Stimulated activated CD4-positive, alpha-beta T cell treated with anti-CD3 and anti-CD28 coated beads, Interleukin-12 subunit alpha, Interleukin-12 subunit beta, amount 100 ng/mL, for 48 hours (primary cell): ENCODE measurements at places on chromosomes 1 and 21.

DNA sequence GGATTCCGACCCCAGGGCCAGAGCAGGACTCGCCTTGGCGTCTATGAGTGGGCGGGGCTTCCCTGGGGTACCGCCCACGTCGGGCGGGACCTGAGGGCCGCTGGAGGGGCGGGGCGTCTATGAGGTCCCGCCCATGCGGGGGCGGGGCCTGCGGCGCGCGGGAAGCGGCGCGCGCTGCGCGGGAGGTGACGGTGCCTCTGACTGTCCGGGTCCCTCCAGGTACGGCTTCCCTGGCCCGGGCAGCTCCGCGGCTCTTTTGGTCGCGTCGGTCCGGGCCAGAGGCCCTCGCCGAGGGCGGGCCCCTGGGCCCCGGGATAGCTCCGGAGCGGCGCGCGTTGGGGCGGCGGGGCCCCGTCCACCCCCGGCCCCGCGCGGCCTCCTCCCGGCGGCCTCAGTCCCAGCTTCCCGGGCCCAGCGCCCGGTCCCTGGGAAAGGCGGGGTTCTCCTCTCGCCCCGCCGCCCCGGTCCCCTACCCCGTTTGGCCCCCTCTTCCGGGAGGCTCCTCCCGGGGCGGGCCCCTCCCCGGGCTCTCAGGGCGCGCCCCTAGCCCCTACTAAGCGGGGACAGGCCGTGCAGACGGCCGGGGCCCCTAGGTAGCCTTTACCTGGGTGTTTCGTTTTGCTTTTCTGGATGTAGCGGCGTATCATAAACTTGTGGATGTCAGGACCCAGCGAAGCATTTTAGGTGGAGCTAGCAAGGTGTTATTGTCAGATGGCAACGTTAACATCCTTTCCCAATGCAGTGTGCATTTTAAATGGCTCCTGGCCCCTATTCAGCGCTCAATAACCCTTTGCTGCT is at the start of gene CHAF1B:
TSS of gene CHAF1B (plus strand) at position 160 of the 798 bp plus-strand sequence. CDS start 745 bp downstream, outside the sequence.
- DNase-seq = peak; percentile 77

GRCh38 chr1:16960560-16961296 is 19.7 kb downstream of the MFAP2 start:
- DNase-seq = peak; percentile 82

GRCh38 chr1:16605532-16606505 is 7.5 kb downstream of the NBPF1 start:
- DNase-seq = no peak

- no peak for DNase-seq
Measured at GRCh38 chr1:223695941-223696340, 16.4 kb upstream of the CAPN2 start.

GRCh38 chr1:34166625-34167361 is 1.8 kb upstream of the CSMD2 start:
- DNase-seq = no peak

DNA sequence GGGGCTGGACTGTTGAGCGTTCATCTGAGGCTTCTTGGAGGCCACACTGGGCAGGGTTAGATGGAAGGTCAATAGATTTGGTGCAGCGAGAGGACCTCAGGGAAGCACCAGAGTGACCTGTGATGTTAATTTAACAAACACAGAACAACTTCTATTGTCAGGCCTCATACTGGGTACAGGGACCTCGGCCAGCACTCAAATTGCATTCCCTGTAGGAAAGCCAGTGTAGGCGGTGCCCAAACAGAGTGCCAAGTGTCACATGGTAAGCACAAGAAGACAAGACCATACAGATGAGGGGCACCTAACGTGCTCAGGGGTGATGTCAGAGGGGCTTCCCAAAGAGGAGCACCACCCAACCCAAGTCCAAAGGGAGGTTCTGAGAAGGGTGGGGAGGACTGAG is 1.3 kb downstream of the TMEM269 start:
- DNase-seq = no peak

DNA sequence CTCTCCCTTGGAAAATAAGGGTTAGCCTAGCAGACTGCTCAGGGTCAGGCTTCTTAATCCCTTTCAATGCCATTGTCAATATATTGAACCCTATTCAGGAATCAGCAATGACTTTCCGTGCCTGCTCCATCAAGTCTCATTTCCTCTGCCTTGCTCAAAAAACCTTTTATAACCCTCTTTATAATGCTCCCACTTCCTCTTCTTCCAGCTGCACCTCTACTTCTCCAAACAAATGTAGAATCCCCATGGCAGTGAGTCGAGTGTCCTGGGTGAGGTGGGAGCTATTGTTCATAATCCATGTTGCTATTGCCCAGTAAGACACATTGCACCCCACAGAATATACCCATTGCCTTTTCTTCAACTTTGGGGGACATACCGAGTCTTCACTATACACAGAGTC is 58.6 kb downstream of the OLIG1 start:
- no peak for DNase-seq

GRCh38 chr1:193538680-193539079 is 352.3 kb upstream of the B3GALT2 start:
- peak; percentile 39 for DNase-seq

DNA sequence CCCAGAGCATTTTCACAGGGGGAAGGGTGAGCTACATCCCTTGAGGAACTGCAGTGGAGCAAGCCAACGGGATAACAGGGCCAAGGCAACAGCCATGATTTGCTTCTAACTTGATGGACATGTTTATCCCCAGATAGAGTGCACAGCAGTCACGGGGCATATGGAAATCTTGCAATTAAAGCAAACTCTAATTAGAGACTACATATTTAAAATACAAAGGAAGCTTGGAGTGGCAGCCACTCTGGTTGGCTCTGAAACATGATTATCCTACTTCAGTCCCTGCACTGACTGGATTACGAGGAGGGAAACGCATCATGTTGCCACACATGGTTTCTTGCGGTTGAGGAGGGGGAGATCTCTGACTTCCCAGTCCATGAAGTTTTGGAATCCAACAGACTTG is 60.8 kb downstream of the BEND5 start:
- no peak for DNase-seq

DNA sequence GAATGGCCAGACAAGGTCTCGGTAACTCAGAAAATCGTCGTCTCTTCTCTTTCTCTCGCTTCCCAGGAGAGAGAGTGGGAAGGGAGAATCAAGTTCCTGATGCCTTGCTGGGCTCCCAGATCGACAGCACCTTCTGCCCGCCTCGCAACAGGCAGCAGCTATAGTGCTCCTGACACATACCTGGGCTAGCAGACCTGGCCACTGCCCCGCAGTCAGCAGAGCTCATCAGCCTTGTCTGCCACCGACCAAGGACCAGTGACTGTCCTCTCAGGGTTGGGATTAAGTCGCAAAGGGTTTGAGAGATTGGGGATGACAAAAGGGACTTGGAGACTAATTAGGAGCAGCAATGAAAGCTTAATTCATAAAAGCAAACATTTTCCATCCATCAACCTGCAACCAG is 4.1 kb downstream of the RUNX3 start:
- DNase-seq = no peak

DNA sequence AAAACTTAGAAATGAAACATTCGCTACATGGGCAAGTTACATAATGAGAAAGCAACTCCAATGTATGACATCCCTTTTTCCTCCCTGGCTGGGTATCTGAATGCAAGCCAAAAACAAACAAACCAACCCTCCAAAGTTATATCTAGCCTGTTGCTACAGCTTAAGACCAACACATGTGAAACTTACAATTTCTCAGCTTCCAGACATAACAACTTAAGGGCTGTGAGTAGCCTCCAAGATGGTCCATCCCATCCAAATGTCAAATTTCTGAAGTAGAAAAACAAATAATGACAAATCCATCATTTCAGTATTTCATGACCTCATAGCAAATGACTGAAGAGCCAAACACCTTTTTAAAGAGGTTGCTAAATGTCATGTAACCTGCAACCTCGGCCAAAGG is 19.9 kb downstream of the SETD4 start:
- no peak for DNase-seq

GRCh38 chr1:20729990-20730689 is 2.4 kb downstream of the SH2D5 start:
- DNase-seq = no peak

DNA sequence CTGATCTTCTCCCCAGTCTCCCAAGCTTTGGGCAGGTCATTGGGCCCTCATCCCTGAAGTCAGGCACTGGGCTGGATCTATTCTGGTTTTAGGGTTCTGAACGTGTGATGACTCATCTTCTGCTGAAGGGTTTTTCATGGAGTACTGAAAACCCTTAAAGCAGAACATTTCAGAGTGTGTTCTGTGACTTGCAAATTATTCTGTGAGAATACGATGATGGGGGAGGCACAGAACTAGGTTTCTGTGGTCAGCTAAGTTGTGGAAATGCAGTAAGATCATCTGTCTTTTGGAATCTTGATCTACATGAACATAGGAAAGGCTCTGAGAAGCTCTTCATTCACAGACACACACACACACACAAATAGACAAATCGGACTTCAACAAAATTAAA is 46.2 kb downstream of the NAV1 start:
- no peak for DNase-seq

GRCh38 chr1:22503721-22504410 is 52.2 kb downstream of the ZBTB40 start:
- no peak for DNase-seq

- DNase-seq = no peak
Measured at GRCh38 chr1:57376041-57376440, 47.8 kb downstream of the DAB1 start.

DNA sequence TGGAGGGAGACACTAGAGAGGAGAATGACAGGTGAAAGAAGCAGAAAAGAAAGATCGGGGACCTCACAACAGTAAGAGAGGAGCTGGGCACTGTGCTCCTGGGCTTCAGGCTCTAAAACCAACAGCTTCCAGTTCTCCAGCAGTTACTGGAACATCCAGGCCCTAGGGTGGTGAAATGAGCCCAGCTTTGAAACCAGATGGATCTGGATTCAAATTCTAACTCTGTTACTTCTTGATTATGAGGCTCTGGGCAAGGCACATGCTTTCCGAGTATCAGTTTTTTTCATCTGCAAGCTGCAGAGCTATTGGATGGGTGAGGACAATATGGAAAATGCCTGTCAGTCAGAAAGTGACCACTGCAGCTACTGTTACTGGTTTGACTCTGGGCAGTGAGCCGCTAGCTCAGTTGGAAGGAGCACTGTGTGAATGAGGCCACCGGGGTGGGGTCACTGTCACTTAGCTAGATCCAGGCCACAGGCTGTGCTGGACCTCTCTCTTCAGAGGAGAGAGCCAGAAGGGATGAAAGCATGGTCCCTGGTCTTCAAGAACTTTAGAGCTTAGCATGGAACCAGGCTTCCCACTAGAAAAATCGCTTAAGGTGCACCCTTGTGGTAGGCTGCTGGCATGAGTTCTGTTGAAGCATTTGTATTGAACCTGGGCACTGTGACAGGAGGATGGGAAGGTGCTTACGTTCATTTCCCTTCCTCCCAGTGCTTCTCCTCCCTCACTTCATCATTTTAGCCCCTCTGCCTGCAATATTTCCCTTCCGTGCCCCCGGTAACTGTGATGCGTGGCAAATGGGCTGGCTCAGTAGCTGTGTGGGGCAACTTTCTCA is 12.2 kb downstream of the PLEKHO1 start:
- DNase-seq = no peak

DNA sequence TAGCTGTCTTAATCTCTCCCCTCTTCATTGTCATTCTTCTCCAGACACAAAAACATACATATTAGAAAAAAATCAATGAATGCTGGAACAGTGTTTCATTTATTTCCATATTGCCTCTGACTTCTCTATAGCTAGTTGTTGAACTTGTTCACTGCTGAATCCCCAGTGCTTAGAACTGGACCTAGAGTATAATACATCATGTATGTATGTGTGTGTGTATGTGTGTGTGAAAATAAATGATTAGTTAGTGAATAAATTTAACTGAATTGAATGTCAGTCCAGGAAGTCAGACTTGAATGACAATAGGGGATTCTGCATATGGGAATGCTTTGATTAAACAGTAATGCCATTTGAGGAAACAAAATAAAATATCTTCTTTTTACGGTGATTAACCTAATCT is 36.4 kb downstream of the FMO3 start:
- DNase-seq = no peak

DNA sequence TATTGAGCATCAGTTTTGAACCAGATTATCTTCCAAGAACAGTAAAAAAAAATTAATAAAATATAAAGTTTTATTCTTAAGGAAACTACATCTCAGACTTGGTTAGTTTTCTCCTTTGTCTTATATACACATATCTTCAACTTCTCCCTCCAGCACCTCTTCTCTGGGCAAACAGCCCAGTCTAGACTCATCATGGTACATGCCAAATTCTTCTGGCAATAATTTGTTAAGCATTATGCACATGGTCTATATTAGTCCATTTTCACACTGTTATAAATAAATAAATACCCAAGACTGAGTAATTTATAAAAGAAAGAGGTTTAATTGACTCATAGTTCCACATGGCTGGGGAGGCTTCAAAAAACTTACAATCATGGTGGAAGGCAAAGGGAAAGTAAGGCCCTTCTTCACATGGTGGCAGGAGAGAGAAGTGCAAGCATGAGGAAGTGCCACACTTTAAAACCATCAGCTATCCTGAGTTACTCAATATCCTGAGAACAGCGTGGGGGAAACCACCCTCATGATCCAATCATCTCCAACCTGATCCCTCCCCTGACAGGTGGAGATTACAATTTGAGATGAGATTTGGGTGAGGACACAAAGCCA is 108.7 kb upstream of the RNPC3 start:
- DNase-seq = no peak

DNA sequence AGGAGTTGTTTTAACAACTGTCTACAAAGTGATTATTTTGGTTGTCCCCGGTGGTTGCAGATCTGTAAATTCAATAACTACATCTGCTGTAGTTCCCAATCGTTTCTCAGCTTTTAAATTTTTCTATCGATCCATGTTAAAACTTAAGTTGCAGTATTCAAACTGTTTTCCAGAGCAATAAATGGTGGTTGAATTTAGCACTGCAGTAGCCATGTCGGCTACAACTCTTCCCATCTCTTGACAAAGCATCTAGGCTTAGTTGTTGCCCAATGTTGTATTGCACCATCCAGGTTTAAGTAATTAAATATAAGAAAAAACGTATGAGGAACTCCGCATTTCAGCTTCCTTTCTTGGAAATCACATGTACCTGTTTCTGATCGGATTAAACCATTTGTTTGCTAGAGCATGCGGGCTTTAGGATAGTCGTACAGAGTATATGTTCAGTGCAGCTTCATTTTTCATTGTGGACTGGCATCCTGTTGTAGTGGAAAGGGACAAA is 996 bp downstream of the CNIH4 start:
- DNase-seq = no peak

GRCh38 chr1:182786223-182786994 is 3.2 kb upstream of the NPL start:
- peak; percentile 42 for DNase-seq

- DNase-seq = no peak
Measured at GRCh38 chr21:46483300-46484295, 24.9 kb downstream of the DIP2A start.

DNA sequence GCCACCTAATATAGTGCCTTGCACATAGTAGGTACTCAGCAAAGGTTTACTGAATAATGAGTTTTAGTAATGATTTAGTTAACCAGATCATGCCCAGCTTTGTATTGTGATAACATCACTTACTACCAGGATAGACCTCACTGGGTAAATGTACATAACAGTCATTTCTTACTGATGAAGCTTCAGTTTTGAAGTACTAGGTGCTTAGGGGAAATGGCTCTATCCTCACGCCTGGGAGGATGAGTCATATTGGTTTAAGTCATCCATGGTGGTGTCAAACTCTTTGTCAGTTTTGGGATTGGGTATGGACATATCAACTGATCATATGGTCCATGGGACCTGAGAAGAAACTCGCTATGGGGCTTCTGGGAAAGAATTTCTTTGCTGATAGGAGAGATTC is 90.6 kb upstream of the USP24 start:
- DNase-seq = no peak
